ENCODE measurements at places on chromosomes 7 and 10.

- DNase-seq: no peak
Observed at GRCh38 chr10:133034092-133034491, 53.6 kb upstream of the ADGRA1 start.

DNA sequence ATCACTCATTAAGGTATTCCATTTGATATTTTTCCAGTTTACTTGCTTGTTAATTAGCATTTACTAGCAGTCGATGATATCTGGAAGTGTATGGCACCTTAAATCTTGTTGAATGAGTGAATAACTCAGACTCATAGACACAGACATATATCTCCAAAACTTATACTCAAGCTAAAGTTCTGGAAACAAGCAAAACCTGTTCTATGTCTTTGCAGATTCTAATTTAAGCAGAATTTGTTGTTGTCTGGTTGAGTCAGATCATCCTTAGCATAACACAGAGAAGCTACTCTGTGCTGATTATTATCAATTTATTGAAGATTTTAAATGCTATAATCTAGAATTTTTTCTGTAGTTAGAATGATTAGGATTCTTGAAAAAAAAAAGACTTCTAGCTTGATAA is 296.2 kb downstream of the MDFIC start:
- no peak for DNase-seq

GRCh38 chr10:131579251-131580071 is 267.9 kb upstream of the TCERG1L start:
- DNase-seq: no peak

GRCh38 chr10:77387247-77387646 is 250.4 kb downstream of the KCNMA1 start:
- no peak for DNase-seq

DNA sequence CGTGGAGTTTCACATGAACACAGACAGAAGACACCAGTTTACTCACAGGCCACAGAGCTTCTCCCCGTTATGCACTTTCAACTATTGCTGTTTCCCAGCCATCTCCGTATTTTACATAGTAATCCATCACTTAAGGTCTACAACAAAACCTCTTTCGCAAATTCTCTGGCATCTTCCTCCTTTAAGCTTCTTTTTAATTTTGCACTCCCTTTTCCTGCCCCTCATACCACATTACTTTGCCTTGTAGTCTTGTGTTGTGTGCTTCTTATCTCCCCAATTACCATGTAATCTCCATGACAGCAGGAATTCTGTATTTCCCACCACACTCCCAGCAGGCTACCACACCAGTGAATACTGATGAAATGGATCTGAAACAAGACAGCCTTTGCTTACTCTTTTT is 87.3 kb downstream of the ODAD2 start:
- DNase-seq: no peak

DNA sequence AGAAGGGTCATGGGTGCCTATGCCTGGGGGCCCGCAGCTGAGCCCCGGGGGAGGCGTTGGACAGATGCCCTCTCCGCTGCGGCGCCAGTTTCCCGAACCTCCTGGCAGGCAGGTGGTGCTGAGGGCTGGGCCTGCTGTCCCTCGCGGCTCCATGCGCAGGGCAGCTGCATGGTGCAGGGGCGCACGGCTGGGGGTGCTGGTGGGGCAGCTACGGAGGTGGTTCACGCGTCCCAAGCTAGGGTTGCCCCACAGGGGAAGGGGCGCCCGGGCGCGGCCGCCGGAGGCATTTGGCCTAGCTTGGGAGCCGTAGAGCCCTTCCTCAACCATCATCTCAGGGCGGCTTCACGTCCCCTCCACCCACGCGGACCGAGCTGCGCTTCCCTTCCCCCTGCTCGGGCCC is 146.0 kb downstream of the CCDC201 start:
- no peak for DNase-seq

DNA sequence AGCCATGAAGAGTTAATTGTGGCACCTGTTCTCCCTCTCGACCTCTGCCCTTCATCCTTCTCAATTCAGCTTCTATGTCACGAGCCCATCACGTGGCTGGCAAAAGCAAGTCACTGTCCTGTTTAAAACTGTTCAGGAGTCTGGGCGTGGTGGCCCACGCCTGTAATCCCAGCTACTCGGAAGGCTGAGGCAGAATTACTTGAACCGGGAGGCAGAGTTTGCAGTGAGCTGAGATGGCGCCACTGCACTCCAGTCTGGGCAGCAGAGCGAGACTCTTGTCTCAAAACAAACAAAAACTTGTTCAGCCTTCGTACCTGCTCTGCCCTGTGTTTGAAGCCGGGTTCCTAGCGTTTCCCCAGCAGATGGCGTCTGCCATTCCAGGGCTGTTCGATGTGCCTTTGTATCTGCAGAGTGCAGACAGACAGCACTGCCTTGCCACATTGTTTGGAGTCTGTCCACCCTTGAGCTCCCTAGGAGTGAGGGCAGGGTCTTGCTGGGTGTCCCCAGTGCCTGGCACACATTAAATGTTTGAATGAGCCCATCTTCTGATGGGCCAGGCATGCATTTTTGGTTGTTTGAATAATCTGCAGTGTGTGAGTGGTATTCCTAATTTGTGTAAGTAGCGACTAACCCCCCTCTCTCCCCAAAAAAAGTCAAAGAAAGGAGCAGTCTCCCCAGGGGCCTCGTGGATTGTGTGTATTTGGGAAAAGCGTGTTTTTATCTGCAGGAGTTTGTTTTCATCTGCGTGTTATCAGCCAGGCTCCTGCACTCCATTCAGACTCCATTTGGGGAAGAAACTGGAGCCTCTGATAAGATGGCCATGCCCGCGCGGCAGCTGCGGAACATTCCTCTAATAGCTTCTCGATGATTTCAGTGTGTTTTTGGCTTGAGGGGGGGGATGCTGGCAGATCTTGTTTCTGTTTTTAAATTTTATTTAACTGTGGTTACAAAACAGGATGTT is 61.2 kb downstream of the DNAJB6 start:
- DNase-seq: peak; percentile 60

GRCh38 chr7:136049117-136049516 is 72.0 kb upstream of the MTPN start:
- DNase-seq: no peak

GRCh38 chr7:158587162-158588084 is at the start of gene PTPRN2:
Gene PTPRN2, minus strand, starts transcription at chr7:158587823.
- peak; percentile 84 for DNase-seq

DNA sequence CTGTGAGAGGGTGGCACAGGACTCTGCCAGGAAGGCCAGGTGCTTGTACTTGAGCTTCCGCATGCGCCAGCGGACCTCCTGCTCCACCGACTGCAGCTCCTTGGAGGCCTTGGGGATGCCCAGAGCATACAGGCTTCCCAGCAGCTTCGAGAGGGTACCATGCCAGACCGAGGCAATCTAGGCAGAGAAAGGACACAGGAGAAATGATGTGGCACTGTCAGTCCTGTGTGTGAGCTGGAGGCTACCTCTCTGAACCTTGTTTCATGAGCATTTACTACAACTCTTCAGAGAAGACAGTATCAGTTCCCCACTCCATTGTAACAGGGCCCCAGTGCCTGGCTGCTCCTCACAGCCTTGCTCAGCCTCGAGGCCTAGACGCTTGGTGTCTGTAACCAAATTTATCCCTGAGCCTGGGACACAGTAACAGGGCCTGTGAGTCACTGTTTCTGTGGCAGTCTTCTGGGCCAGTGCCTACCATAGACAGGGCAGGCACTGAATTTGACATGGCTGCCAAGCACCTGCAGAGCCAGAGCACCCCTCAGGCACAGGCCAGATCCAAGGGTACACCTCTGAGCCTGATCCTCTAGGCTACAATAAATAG is 5.8 kb downstream of the TBRG4 start:
- no peak for DNase-seq

DNA sequence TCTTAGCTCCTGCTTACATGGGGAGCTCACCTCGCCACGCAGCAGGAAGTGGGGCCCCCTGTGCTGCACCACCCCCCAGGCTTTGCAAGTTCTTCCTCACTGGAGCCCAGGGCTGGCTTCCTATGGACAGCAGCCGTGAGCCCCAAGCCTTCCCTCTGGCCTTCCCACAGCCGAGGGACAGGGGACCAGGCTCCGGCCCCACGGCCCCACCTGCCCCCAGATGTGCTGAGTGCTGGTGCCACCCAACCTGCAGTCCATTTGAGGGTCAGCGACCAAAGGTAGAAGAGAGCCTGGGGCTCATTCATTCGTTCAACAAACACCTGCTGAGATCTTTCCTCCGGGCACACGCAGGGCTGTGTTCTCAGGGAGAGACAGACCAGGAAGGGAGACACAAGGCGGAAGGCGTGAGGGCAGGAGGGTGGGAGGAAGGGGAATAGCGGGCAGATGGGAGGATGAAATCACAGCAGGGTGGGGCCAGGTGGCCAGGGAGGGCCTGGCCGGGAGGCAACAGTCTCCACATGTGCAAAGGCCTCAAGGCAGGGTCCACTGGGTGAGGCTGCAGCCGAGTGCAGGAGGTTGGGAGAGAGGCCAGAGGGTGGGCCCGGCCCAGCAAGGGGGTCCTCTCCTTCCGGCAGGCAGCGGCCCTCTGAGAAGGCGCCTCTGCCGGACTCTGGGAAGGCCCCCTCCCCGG is 100.1 kb downstream of the FOXL3 start:
- DNase-seq: no peak

GRCh38 chr7:109246330-109247077 is 676.8 kb downstream of the DNAJB9 start:
- no peak for DNase-seq

DNA sequence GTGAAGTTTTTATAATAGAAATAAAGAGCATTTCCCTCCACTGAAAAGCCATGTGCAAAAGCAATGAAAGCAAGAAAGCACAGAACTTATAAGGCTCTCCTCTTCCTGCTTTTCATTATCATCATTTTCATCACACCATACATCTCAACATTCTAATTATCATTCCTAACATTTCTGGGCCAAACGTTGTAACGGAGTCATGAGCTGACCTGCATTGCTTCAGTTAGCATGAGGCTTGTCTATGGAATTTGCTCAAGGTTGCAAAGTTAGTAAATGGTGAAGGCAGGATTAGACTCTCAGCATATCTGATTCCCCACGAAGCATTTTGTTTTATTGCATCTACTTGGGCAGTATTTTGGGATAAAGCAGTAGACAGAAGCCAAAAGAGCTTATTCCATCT is 11.4 kb downstream of the SCIN start:
- no peak for DNase-seq

DNA sequence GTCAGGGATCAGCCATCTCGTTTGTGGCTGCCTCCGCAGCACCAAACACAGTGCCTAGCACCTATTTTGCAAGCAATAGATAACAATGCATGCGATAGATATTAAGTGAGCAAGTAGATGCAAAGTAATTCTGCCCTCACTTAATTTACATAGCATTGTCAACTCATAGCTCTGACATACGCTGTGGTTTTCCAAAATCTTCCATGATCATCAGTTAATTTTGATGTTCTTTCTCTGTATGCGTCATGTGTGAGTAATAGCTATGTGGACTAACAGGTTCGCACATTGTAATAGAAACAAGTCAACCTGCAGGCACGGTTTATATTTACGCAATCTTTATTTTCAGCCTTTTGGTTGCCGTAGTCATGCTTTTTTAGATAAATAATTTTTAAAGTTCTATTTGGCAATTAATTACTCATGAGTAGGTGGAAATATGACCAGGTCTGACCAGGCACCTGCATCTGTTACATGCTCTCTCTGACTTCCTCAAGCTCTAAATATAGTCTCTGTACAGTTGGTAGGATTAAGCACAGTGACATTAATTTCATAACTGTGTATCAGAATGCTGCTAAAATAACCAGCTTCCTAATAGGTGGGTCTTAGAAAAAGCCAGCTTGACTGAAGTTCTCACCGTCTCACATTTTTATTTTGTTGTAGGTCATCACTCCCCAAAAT is 13.3 kb downstream of the MAP3K8 start:
- no peak for DNase-seq

DNA sequence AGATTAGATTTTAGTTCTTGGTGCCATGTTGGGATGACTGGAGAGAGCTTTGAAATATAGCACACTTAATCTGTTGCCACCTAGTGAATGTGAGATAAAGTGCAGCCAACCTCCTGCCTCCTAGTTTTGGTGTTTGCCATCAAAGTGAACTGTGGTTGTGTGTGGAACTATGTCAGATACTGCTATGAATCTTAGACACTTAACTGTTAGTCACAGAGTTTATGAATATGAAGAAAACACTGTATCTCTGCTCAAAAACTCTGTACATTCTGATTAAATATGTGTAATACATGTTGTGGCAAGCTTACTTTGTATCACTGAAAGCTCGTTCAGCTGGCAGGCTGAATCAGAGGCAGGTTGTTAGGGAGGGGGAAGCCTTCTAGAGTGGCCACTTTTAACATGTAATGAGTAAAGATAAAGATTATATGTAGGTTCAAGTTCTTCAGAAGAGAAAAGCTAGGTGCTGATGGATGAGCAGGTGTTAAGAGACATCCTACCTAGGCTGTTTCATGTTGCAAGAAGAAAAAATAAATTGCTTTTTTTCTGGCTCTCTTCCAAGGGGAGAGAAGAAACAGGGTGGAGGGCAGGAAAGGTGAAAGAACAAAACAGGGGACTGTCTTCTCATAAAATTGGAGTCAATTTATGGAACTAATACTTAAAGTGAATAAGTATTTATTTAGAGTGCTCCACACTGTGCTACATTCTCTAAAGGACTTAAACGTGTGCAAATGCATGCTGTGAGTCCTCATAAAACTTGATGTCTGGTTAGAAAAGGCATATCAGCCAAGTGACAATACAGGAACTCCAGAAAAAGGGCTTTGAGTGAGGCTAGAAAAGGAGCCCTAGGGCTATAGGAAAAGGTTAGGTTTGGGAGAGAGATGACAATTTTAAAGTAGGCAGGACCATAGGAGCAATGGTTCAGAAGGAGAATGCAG is 14.1 kb upstream of the LAMB1 start:
- DNase-seq: no peak

DNA sequence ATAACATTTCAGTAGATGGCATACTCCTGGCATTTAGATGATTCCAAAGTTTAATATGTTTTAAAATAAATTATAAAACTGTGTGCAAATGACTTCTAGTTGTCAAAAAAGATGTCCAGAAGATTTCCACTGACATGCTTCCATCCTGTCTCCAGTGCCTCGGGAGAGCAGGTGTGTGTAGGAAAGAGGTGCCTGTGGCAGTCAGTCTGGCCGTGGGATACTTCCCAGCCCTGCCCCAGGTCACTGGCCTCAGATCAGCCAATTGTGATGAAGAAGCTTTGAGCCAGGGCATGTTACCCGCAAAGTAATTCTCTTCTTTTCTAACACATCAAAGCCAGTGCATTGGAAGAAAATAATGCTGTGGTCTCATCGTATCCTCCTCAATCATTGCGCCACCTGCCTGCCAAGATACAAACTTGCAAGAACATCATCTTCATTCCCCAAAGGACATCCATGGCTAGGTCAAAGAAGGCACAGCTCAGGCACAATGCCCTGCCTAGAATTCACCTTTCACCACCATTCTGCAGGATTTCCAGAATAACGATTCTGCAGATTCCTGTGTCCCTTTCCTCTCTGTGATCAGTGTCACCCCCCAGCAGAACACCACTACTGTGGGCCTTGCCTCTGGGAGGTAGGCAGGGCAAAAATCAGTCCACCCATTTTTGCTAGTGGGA is 6.3 kb upstream of the KCNMA1 start:
- peak; percentile 40 for DNase-seq
